NCI-H524 (cell line): ENCODE measurements at places on chromosomes 2 and 18.

- no peak for DNase-seq
Measured at GRCh38 chr2:239598732-239599090, 197.9 kb upstream of the HDAC4 start.

GRCh38 chr2:61425605-61426155, 45.2 kb downstream of the USP34 start:
- no peak for DNase-seq

DNA sequence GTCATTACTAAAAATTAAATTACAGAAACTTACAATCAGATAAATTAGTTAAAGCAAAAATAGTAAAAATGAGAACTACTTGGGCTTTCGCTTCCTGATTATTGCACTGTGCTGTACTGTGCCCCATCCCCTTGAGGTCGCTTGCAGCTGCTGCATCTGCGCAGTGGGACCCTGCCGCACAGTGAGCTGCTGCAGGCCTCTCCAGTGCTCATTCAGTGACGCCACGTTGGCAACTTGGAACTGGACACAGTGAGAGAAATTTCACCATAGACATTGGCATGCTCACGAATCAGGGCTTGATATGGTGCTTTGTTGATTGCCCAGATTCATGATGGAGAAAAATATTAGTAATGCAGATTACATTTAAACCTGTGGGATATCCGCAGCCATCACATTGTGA, 290.8 kb upstream of the MYT1L start:
- no peak for DNase-seq

GRCh38 chr18:66168685-66169235, 417.9 kb downstream of the CDH7 start:
- DNase-seq, result no peak

- peak; percentile 86 for DNase-seq
Measured at GRCh38 chr2:64876137-64876647, 113.0 kb upstream of the SLC1A4 start.

DNA sequence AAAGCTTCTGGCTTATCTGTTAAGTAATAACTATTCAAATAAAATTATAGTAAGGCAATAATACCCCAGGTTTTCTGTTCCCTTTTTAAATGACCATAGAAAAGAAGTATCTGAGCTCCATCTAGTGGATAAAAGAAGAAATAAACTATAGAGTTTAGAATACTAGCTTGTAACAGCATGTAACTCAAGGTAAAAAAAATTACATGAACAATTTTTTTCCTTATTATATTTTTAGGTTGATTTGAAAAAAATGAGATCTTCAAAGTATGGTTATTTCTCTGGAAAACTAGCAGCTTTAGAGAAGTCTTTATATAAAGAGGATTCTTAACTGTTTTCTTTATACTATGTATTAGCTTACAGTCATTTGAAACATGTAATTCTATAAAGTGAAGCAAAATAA, 58.1 kb downstream of the NCKAP1 start:
- peak; percentile 47 for DNase-seq

DNA sequence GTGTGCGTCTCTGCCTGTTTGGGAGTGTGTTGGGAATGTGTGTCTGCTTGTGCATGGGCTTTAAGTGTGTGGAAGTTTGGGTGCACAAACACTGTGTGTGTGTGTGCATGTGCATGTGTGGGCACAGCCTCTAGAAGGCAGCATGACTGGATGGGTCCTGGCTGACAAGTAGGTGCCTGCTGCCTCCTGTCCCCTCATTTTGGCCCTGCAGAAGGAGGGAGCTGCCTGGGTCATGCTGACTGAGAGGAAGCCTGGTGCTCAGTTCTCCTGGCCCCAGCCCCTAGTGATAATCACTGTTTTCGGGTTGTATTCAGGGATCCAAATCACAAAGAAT, 34.1 kb downstream of the GLI2 start:
- no peak for DNase-seq

DNA sequence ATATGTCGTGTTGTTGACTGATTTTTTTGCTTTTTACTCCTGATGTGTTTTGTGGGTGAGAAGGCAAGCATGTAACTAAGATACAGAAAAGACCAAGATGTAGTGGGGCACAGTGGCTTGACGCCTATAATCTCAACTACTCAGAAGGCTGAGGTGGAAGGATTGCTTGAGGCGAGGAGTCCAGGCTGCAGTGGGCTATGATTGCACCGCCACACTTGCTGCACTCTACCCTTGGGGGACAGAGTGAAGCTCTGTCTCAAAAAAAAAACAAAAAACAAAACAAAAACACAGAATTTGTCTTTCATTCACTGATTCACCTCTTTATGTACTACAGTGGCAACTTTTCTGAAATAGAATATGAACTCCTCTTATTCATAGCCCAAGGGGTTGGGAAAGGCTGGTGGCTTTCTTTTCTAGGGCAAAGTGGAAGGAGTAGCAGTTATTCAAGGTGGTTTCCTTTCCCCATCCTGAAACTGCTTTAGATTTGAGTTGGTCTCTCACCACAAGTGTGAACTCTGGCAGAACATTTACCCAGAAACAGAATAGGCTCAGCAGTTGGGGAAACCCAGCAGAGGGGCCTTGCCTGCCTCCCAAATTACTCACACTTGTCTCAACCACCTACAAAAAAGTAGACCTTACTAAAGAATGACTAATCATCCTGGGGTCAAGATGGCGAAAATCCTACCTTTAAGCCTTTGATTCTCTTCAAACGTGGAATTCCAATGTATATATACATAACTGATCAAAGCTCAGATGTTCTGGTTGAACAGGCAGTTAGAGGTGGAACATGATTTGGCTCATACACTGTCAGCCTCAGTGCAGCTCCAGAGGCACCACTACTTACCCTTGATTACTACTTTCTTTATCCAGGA, 6.5 kb downstream of the TANK start:
- no peak for DNase-seq

GRCh38 chr2:68359889-68360288, 5.2 kb upstream of the PLEK start:
- no peak for DNase-seq

GRCh38 chr2:231190531-231191197, 7.8 kb upstream of the ARMC9 start:
- DNase-seq, result no peak

DNA sequence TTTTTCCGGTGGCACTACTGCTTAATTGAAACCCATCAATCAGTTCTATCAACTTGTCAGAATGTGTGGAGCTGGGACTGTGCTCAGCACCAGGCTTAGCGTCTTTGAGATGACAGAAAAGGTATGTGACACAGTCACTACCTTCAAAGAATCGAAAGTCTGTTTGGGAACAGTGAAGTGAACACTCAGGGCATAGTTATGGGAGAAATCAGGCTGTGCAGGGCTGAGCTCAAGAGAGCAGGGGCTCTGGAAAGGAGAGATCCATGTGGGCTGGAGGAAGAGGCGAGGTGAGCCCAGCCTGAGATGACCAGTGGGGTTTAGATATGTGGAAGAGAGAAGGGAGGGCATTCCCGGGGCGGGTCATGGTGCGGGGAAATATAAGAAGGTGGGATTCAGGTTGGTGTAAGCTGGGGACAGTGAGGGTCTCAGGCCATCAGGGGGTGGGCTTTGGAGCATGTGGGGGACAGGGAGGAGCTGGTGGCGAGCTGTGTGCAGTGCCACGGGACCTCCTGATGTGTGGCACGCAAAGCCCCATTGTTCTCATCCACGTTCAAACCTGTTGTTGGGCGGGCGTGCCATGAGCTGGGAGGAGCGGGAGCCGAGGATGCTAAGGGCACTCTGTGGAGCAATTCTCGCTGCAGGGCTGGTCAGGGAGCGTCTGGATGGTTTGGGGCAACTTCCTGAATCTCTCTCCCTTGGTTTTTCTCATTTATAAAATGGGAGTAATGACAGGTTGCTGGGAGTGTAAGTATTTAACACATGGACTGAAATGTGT, 72.5 kb downstream of the VAPA start:
- no peak for DNase-seq

DNA sequence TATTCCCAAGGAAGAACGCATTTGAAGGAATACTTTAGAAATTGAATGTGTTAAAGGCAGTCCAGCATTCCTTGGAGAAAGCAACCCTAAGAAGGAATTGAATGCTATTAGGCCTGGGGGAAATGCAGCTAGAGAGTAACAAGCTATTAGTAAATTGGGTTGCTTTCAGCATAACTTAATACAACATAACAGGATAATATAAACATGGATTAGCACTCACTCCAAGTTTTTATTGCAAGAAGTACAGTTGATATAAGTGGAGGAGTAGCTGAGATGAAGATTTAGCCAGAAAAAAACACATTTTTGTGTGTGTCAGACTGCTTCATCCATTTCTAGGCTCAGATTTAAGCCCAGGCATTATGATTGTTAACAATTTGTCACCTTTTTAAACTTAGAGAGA, 314.6 kb downstream of the MEIS1 start:
- DNase-seq, result no peak

GRCh38 chr2:286774-287392, 1.0 kb downstream of the ALKAL2 start:
- no peak for DNase-seq

DNA sequence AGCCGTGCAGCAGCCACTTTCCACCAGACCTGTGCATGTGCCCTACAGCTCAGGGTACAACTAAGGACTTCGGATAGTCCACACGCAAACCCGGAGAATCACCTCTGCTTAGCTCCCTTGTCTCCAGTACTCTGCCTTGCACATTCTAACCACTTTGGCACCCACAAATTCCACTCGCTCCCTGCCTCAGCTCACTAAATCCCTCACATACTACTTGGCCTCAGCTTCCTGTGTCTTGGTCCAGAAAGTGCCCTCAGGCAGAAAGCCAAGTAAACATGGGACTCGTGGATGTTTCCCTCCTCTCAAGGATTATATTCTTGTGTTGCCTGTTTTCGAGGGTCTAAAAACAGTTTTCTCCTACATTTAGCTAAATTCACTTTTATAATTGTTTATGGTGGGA, 157.8 kb upstream of the DAPL1 start:
- no peak for DNase-seq

- DNase-seq, result no peak
Measured at GRCh38 chr2:154961676-154962075, 263.2 kb downstream of the KCNJ3 start.

DNA sequence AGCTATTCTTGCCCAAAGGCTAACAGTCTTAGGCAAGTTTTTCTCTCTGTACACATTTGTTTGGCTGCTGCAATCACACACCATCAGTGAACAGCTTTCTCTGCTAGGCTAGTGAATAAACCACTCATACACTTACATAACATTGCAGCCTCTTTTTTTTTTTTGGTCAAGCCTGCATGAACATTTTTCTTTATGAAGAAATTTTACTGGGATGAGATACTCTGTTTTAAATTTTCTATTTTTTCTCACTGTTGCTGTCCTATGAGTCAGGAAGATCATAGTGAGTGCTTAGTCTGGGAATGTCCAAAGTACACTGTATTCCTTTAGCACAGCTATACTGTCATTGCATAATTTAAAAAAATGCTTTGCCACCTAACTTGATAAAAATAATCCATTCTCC, 58.5 kb downstream of the ROCK1 start:
- no peak for DNase-seq

GRCh38 chr18:7567474-7568425, 634 bp downstream of the PTPRM start:
- peak; percentile 50 for DNase-seq

- DNase-seq, result no peak
Measured at GRCh38 chr2:54290356-54291025, 34.5 kb upstream of the TSPYL6 start.

- DNase-seq, result no peak
Measured at GRCh38 chr2:233032551-233033320, at the start of gene NEU2. Gene NEU2 (plus strand): TSS chr2:233032672. CDS start chr2:233032672, 0 bp downstream.

- DNase-seq, result no peak
Measured at GRCh38 chr18:32276906-32277305, 87.1 kb downstream of the MEP1B start.

- no peak for DNase-seq
Measured at GRCh38 chr2:108267101-108267500, 21.6 kb upstream of the SULT1C2 start.

- no peak for DNase-seq
Measured at GRCh38 chr18:67957684-67958083, 441.2 kb upstream of the DSEL start.

- no peak for DNase-seq
Measured at GRCh38 chr2:43874776-43875451, 36.1 kb downstream of the ABCG8 start.

- DNase-seq, result no peak
Measured at GRCh38 chr2:140307532-140307931, 1527.3 kb upstream of the NXPH2 start.

DNA sequence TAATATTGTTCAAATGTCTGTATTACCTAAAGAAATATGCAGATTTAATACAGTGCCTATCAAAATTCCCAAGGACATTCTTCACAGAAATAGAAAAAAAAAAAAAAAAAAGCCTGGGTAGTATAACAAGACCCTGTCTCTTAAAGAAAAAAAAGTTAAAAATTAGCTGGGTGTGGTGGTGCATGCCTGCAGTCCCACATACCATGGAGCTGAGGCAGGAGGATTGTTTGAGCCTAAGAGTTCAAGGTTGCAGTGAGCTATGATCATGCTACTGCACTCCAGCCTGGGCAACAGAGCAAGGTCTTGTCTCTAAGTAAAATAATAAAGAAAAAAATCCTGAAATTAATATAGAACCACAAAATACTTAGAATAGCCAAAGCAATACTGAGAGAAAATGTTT, 51.9 kb downstream of the SLC16A14 start:
- no peak for DNase-seq

DNA sequence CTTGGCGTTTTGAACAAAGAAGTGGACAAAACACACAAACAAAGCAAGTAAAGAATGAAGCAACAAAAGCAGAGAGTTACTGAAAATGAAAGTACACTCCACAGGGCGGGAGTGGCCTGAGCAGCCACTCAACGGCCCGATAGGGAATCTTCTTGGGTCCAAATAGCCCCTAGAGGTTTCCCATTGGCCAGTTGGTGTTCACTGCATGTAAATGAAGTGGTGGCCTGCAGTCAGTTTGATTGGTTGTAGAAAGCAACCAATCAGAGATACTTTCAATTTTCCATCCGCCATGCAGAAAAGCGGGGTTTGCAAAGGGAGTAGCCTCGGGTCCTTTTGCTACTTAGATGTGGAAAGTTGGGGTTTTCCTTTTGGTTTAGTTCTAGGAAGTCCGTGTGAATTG, 31.6 kb downstream of the CYBRD1 start:
- peak; percentile 95 for DNase-seq

GRCh38 chr2:134365356-134365755, 111.5 kb downstream of the MGAT5 start:
- DNase-seq, result no peak

- DNase-seq, result no peak
Measured at GRCh38 chr2:196420143-196420542, 219.4 kb upstream of the CCDC150 start.

DNA sequence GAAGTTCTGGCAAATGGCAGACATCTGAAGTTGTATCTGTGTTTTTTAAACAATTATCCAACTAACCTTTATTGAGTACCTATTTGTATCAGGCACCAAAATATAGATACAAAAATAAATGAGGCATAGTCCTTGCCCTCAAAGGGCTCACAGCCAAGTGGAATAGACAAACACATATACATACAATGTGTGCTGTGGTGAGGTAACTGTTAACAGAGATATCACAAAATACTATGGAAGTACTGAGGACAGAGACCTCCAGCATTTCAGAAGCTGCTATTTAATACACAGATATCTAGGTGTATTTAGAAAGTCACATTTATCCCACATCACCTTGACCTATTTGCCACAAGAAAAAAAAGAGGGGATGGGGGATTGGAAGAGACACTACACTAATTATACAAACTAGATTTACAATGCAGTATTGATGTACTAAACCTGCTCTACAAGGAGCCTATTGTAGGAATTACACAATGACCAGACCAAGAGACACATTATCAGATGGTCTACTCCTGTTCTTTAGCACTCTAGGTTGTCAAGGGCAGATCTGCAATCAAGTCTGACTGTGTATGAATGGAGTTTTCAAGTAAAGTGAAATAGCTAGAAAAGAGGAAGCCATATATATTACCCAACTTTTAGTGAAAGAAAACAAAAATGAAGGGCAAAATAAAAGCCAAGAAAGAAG, 62.2 kb downstream of the SPIRE1 start:
- no peak for DNase-seq

GRCh38 chr2:155023674-155024073, 325.2 kb downstream of the KCNJ3 start:
- DNase-seq, result no peak
